Neural crest cell (in vitro differentiated cells): ENCODE measurements at places on chromosomes 13 and 19. TPM values are rescaled to one million over a fixed set of nuclear protein-coding genes. Genes with fewer than 3 reads are reported as not detected.

DNA sequence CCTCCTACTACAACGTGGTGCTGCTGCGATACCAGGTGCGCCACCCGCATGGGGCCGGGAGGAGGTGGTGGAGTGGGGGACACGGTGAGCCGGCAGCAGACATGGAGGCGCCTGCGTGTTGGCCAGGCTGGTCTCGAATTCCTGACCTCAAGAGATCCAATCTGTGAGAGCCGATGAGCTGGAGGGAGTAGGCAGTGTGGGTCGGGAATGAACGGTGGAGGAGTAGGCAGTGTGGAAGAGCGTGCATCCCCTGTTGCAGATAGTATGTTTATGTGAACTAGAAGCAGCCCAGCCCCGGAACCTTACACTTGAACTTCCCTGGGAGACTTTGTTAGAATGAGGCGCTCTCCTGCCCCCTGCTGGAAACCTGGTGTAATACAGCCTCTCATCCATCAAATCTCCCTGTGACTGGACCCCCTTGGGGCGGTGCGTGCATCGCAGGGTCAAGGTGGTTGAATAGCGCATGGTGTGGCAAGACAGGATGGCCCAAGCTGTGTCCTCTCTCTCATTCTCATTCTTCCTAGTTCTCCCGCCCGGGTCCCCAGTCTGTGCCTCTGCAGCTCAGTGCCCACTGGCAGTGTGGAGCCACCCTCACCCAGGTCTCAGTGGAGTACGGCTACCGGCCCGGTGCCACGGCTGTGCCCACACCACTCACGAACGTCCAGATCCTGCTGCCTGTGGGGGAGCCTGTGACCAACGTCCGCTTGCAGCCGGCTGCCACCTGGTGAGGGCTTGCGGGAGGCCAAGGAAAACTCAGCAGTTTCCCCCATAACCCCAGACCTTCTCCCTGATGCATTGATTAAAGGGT lies 10.5 kb upstream of the B3GNT3 start:
- DNase-seq = peak; percentile 81
- H3K4me1 ChIP-seq = peaks cover 5% of the 10 kb centered on the region
- H3K36me3 ChIP-seq = no peaks in the 10 kb centered on the region
- H3K4me3 ChIP-seq = peak overlapping the region; percentile 5
- H3K27ac ChIP-seq = no peak overlapping the region

GRCh38 chr13:30692113-30692512 lies 43.2 kb upstream of the ALOX5AP start:
- no peak for DNase-seq
- no peaks in the 10 kb centered on the region for H3K36me3 ChIP-seq
- no peak overlapping the region for H3K27ac ChIP-seq

DNA sequence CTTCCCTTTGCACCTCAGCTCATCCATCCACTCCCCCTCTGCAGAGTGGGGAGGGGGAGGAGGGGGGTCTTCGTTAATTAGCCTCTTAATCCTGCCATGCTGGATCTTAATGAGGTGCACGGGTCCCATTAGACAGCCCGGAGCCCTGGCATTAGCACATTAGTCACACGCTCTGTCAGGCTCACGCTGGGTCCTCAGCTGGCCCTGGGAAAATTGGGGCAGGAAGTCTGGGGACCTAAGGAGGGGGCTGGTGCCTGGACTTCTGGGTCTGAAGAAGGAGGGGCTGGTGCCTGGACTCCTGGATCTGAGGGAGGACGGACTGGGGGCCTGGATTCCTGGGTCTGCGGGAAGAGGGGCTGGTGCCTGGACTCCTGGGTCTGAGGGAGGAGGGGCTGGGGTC lies 444 bp upstream of the NCCRP1 start:
- peaks cover 12% of the 10 kb centered on the region for H3K4me1 ChIP-seq
- no peak overlapping the region for H3K4me3 ChIP-seq
- H3K27me3 ChIP-seq = peaks cover 75% of the 10 kb centered on the region

GRCh38 chr13:65882810-65883209 lies 1347.3 kb downstream of the PCDH9 start:
- no peak overlapping the region for H3K27ac ChIP-seq
- H3K4me1 ChIP-seq = no peaks in the 10 kb centered on the region
- no peak for DNase-seq
- no peak overlapping the region for H3K4me3 ChIP-seq

PLIN5 gene
- total RNA-seq = 4.8 TPM in 2 replicates

FAM187B gene
- not detected in 2 replicates for total RNA-seq

DNA sequence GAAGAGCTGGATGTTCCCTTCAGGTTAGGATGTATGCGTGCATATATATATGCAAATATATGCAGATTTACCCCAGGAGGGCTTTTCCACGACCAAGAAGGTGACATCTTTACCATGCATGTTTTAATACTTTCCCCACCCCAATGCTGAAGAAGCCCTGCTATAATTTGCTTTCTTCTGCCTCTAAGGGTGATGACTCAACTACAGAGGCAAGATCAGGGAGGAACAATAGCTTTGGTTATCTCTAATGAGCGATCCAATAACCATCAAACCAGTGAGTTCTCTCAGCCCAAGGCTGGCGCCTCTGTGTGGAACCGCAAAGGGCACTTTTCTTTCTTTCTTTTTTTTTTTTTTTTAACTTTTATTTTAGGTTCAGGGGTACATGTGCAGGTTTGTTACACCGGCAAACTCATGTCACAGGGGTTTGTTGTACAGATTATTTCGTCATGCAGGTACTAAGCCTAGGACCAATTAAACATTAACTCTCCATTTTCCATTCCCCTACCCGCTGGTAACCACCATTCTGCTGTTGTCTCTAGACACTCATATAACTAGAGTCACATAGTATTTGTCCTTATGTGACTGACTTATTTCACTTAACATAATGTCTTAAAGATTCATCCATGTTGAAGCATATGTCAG lies 25.7 kb upstream of the UBE2L5 start:
- no peak overlapping the region for H3K4me3 ChIP-seq
- peaks cover 18% of the 10 kb centered on the region for H3K4me1 ChIP-seq
- peaks cover 12% of the 10 kb centered on the region for H3K27me3 ChIP-seq
- DNase-seq = no peak
- no peaks in the 10 kb centered on the region for H3K36me3 ChIP-seq

DNA sequence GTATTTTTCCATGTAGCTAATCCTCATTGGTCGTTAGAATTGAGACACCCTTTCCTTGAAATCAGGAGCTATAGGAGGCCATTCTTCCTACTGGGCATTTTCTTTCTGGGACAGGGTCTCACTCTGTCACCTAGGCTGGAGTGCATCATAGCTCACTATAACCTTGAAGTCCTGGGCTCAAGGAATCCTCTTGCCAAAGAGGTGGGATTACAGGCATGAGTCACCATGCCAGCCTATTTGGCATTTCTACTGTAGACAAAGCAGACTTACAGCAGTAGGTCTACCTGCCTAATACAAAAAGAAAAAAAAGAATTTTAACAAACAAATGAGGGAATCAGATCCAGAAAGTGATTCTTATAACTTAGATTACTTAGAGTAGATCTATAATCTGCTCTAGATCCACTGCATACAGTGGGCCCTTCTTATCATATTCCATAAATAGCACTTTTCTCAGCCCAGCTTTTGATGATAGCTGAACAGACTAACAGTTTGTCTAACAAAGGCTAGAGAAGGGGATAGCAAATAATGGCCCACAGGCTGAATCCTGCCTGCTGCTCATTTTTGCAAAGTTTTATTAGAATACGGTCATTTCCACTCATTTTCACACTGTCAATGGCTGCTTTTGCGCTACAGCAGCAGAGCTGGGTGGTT lies 36.7 kb upstream of the USPL1 start:
- H3K36me3 ChIP-seq = no peaks in the 10 kb centered on the region
- no peaks in the 10 kb centered on the region for H3K27me3 ChIP-seq
- DNase-seq = no peak
- H3K4me3 ChIP-seq = no peak overlapping the region

GRCh38 chr13:101919541-101920181 lies 467.2 kb downstream of the ITGBL1 start:
- DNase-seq = peak; percentile 57
- H3K36me3 ChIP-seq = no peaks in the 10 kb centered on the region
- H3K4me1 ChIP-seq = peaks cover 6% of the 10 kb centered on the region
- H3K27ac ChIP-seq = no peak overlapping the region
- H3K4me3 ChIP-seq = peak overlapping the region; percentile 26

DNA sequence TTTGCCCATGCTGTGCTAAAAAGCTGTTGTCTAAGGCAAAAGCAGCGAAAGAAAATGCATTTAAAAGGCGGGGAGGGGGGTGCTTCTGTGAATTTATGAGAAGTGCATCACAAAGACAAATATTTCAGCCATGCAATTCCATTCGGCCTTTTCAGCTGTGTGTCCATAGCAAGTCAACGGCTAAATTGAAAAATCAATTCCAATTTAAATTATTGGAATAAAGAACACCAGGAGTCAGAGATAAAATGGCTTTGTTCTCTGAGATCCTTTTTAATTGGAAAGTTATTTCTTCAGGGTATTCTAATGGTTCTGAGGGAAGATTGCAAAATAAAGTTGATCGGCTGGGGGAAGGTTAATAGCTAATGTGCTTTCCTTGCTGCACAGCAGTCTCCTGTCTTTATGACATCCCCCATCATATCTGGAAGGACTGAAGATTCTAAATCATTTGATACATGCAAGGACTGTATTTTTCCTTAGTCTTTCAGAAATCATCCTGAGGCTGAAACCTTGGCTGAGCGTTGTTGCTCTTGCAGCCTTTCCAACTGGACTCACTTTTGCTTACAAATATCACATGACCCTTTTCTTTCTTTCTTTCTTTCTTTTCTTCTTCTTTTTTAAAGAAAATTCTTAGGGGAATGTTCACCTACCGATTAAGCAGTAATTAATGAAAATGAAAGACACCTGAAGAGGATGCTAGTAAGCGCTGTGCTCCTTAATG lies 647.1 kb downstream of the DACH1 start:
- H3K4me3 ChIP-seq = peak overlapping the region; percentile 38
- no peaks in the 10 kb centered on the region for H3K36me3 ChIP-seq
- no peaks in the 10 kb centered on the region for H3K27me3 ChIP-seq
- H3K4me1 ChIP-seq = peaks cover 18% of the 10 kb centered on the region
